ENCODE measurements at places on chromosomes 1 and 21.
A peak's percentile ranks its signal among the peaks of the same experiment; 100 is the strongest.

- DNase-seq: no peak
These were observed 125.8 kb upstream of the HOOK1 start for GRCh38 chr1:59688976-59689375.

GRCh38 chr1:214747050-214747635 is 144.1 kb downstream of the CENPF start:
- DNase-seq: no peak

DNA sequence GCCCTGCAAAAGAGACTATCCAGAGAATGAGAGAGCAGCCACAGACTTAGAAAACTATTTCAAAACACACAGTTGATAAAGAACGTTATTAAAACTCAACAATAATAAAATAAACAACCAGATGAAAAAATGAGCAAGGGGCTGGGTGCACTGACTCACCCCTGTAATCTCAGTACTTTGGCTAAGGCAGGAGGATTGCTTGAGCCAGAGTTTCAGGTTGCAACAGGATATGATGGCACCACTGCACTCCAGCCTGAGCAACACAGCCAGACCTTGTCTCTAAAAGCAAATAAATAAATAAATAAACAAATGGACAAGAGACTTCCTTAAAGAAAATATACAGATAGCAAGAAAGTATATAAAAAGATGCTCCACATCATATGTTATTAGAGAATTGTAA is 144.6 kb downstream of the LRRIQ3 start:
- no peak for DNase-seq

DNA sequence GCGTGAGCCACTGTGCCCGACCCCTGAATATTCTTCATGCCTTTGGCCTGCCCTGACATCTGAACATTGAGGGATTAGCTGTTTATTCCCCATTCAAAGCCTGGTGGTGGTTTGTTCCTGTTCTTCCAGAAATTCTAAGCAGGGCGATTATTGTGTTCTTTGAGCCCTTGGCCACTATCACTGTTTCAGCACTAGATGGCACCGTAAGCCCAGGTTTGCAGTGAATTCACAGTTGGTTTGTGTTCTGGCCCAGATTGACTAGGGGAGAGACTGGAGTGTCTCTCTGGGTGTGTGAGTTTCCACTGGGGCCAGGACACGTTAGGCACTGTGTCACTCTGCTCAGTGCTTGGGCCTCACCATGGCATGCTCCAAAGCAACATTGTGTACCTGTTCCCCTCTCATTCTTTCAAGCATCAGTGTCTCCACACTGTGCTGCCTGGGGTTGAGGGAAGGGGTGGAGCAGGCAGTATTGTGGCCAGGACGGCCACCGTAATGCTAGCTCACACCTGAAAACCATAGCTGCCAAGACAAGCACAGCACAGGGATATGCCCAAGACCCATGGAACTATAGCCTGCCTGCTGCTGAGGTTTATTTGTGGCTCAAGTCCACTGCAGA is 52.7 kb downstream of the PKN2 start:
- peak; percentile 5 for DNase-seq

GRCh38 chr1:88983791-88984559 is 8.5 kb downstream of the KYAT3 start:
- DNase-seq: no peak

- DNase-seq: no peak
These were observed 67.1 kb downstream of the KCNJ15 start for GRCh38 chr21:38323721-38324531.

DNA sequence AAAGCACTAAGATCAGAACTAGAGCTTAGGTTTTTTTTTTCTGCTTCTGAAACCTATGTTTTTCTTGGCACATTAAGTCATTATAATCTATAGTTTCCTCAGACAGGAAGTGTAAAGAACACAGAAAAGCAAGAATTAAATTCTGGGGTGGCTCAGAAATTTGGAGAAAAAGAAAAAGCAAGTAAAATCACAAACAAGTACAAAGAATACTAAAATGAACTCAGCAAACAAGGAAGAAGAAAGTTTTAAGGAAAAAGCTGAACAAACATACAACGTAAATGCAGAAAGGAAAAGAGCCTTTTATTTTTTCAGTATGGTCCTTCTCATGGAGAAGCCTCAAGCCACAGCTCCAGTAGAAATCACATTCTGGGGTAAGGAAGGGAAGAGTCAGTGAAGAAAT is 8.6 kb upstream of the CNN3 start:
- DNase-seq: no peak

DNA sequence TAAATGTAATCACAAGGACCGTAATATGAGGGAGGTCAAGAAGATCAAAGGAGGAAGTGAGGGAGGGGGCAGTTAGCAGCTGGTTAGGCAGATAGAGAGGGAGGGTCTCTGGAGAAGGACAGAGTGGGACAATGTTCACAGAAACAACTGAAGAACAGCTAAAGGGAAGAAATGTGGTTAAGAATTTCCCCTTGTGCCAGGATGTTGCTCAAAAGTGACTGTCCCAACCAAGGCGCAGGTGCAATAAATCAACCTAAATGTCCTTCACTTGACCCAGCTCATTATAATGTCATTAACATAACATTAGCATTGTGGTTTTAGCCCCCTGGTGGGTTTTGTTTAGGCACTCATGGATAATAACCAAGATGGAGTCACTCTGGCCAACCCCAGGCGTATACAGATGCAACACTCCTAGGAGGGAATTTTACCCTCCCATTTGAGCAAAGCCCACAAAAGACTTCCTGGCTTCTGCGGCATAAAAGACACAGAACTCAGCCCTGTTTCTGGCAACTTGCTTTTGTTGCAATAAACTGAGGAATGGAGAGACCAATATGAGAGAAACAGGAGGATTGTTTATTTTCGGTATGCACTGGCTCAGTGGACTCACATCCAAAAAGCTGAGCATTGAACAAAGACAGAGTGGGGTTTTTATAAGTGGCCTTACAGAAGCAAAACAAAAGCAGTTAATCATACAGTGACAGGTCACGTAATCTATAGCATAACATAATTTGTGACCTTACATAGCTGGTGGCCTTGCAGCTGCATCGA is 7.3 kb upstream of the CA6 start:
- no peak for DNase-seq

DNA sequence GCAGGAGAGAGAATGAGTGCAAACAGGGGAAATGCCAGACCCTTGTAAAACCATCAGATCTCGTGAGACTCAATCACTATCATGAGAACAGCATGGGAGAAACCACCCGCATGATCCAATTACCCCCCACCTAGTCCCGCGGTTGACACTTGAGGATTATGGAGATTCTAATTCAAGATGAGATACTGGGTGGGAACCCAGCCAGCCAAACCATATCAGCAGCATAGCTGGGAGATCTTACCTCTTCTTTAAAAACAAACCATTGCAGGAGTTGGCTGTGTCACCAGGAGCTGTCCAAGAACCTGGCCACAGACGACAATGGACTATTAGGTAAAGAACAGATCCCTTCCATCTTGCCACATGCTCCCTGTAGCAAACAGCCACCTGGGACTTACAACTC is 422.7 kb downstream of the MATN1 start:
- no peak for DNase-seq

DNA sequence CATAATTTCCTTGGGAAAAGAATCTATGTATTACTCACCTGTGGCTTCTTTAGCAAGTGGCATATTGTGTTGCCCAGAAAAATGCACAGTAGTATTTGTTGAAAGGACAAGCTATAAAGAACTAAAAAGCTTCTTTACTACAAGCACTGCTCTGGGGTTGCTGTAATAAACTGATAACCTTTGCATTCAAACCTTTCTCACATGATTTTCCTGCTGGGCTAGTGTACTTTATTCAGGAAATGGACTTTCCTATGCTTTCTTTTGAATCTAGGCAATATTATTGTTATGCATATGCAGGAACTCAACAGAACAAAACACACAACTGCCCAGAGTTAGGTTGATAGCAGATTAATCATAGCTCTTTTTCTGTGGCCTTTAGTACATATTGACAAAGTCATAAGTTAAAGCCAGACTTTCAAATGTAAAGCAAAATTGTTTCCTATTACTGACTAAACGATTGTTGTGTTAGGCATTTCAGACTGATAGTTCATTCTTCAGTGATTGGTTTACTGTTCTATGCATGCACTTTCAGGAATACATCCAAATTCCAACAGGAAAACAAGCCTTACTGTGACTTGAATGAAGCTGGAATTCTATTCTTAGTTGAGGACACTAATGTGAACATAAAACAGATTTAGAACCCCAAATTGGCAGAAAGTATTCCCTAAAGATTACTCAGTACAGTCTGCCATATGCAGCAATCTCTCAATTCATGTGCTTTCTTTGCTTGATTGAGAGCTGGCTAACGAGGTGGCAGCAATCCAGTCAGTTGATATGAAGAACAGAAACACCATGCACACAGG is 564.3 kb upstream of the NEGR1 start:
- no peak for DNase-seq

- DNase-seq: no peak
These were observed 55.1 kb downstream of the UBE2T start for GRCh38 chr1:202286622-202287097.

DNA sequence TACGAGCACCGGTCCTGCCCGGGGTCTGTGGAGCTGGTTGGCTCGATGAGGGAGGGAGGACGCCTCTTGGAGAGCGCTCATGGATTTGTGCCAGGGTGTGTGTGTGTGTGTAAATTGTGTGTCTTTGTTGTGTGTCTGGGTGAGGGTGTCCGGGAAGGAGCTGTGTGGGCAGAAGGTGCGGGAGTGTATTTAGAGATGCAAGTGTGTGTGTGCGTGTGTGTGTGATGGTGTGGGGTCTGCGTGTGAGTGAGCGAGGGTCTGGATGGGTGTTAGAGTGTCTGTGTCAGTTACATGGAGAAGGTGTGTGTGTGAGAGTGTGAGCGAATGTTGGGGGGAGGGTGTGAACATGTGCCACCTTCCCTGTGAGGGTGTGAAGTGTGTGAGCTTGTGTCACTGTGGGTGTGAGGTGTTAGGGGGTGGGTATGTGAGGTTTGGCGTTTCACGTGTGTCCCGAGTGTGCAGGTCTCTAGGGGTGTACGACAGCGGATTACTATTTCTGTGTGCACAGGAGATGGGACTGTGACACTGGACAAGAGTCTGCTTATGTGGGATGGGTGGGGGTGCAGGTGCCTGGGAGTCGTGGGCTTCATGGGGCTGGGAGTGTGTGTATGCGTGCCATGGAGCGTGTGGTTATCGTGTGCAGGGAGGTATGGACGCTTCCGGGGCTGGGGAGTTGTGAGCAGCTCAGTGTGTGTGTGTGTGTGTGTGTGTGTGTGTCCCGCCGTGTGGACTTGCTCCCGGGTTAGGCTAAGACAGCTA is 880 bp downstream of the IGSF21 start:
- no peak for DNase-seq

- no peak for DNase-seq
These were observed 750.9 kb downstream of the BRINP3 start for GRCh38 chr1:189726806-189727205.
